ENCODE measurements at places on chromosomes 5 and 9.

DNA sequence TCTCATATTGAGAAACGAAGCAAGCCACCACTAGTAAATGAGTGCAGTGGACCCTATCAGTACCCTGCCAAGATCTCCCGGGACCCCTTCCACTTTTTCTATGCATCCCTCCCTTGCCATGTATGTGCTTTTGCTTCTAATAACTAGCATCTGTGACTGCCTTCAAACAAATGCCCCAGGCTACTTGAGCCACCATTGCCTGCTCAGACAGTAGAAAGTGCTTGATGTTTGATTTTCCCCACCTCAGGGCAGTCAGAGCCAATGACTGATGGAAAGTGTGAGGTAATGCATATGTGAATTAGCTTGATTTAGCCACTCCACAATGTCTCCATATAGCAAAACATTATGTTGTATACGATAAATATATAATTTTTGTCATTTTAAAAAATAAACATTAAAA, 797.3 kb upstream of the ACO1 start:
- no peak for DNase-seq

- no peak for DNase-seq
Measured at GRCh38 chr9:83034026-83034425, 28.9 kb downstream of the RASEF start.

- DNase-seq, result no peak
Measured at GRCh38 chr9:122354536-122355199, 16.2 kb upstream of the PTGS1 start.

DNA sequence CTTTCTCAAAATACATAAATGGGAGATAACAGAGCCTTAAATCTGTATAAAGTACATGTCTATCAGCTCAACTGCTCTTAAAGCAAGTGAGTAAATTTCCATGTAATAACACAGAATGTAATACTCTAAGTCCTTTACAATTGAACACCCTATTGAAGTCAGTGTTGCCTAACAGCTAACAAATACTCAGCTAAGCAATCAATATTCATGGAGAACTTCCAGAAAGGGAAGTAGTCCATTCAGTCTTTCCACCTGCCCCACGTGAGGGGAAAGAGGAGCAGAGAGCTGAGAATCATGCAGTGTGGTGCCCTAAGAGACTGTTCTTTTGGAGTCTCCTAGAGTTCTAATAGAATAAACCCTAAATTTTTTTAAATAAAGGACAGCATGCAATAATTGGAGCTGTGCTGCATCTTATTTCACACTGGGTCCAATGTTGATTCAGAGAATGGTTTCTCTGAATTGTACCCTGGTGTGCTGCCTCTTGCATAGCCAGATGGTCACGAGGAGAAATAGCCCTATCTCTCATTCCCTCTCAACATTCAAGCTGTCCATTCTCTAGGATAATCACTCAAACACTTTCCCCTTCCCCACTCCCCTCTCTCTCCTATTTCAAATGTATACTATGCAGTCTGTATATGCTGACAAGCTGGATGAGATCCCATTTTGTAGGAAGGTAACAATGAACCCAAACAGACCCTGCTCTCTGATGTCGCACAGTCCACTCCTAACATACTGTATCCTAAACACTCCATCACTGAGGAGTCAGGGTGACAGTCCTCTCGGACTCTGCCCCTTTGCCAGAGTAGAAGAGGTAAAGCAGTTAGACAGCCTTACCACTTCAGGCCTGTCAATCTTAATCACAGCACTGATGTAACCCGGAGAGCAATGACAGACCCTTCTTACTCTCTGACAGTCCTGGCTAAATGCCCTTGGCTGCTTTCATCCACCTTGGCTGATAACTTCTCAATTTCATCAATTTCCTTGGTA, 134.8 kb downstream of the EPB41L4A start:
- no peak for DNase-seq

GRCh38 chr5:56286015-56286884, 53.1 kb upstream of the ANKRD55 start:
- no peak for DNase-seq

DNA sequence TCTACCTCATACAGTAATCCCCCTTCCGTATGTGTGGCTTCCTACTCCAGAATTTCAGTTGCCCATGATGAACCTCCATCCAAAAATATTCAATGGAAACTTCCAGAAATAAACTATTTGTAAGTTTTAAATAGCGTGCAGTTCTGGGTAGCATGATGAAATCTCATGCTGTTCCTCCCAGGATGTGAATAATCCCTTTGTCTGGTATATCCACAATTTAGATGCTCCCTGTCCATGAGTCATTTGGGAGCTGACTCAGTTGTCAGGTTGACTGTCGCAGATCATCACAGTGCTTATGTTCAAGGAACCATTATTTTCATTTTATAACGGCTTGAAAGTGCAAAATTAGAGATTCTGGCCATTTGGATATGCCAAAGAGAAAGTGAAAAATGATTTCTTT, 290.1 kb upstream of the CDH9 start:
- no peak for DNase-seq

DNA sequence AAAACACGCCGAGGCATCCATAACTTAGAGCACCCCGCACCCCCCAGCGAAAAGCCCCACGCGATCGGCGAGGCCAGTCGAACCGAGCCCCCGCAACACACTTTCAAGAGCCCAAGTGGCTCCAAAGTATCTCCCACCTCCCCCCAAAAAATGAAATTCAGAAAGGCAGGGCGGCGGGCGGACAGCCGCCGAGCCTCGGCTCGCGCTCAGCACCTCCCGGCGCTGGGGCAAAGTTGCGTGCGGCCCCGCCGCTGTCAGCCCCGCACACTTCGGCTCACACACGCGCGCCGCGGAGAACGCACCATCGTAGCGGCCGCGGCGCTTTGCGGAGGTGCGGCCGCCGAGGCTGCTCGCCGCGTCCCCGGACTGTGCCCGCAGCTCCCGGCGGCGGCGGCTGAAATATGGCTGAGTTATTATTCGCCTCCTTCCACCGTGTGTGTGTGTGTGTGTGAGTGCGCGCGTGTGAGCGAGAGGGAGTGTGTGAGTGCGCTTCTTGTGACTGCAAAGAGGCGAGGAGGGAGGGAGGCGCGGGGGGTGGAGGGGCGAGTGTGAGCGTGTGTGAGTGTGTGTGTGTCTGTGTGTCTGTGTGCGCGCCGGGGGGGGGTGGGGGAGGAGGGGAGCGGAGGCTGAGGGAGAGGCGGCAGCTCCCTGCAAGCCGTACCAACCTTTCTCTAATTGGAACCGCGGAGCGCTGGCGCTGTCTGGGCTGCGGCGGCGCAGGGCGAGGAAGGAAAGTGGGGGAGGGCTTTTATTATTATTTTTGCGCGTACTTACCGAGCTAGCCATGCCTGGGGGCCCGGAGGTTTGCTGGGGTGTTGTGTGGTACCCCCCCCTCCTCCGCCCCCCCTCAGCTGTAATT, 599 bp downstream of the MLLT3 start:
- DNase-seq, result no peak

DNA sequence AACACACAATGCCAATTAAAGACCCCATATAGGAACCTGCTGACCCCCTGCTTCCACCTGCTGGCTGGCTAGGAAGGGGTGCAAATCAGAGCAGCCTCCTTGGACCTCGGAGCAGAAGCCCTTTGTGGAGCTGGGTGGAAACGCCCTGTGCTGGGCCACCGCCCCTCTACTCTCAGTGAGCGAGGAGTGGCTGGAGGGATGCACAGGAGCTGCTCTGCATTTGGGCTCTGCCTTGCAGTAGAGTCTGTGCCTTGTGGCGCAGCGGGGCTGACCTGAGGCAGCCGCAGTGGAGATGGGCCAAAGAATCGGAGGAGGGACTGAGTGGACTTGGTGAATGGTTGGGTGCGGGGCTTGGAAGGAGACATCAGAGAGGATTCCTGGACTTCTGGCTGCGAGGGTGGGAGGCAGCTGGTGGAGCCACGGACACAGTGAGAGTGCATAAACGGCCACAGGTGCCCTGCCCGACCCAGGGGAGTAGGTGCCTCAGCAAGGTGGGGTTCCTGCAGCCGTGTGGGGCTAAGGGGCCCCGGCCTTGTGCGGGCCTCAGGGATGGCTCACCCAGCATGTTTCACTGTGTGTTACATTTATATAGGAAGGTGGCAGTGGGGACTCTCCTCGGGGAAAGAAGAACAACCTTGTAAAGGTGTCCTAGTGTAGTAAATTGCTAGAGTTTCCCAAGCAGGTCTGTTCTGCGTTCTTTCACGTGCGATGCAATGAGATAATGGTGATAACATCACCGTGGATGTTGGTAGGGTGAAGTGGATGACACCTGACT, 14.1 kb upstream of the IRX4 start:
- DNase-seq, result no peak

GRCh38 chr9:1876891-1877496, 138.2 kb upstream of the SMARCA2 start:
- DNase-seq, result no peak

DNA sequence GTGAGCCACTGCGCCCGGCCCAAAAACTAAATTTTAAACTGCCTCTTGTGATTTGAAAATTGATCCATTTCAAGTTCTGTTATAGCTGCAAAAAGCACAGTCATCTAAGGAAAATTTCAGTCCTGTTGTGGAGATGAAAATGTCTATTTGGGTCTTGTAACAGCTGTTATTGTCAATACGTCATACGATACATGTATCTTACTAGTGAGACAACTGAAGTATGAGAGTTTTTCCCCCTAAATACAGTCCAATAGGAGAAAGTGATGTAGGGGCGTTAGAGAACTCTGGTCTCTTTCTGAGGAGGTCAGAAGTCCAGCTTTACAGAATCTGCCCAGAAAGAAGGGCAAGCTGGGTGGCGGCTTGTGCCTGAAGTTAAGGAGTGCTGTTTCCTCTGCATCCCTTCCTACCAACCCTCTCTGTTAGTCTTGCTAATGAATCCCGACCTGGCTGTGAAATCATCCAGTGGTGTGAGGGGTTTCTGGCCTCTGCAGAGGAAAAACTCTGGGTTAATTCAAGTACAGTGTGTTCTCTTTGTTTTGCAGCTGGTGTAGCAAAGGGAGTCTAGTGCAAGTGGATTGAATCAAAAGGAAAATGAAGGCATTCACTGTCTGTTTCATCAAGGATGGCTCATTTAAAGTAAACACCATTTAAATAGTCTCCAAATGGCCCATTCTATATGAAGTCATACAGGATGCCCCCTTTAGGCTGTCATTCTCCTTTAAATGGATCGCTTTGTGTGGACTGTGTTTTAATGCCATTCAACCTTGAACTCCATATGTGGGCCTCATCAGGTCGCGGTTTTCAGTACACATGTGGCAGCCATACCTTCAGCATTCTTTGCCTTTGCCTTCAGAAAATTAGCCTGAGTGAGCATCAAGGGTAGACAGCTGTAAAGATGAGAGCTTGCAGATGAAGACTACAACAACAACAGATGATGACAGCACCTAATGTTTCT, 59.0 kb downstream of the AOPEP start:
- no peak for DNase-seq

- no peak for DNase-seq
Measured at GRCh38 chr9:82135106-82135505, 146.5 kb downstream of the SPATA31D1 start.

- DNase-seq, result no peak
Measured at GRCh38 chr9:137319739-137320551, 17.9 kb upstream of the NRARP start.

DNA sequence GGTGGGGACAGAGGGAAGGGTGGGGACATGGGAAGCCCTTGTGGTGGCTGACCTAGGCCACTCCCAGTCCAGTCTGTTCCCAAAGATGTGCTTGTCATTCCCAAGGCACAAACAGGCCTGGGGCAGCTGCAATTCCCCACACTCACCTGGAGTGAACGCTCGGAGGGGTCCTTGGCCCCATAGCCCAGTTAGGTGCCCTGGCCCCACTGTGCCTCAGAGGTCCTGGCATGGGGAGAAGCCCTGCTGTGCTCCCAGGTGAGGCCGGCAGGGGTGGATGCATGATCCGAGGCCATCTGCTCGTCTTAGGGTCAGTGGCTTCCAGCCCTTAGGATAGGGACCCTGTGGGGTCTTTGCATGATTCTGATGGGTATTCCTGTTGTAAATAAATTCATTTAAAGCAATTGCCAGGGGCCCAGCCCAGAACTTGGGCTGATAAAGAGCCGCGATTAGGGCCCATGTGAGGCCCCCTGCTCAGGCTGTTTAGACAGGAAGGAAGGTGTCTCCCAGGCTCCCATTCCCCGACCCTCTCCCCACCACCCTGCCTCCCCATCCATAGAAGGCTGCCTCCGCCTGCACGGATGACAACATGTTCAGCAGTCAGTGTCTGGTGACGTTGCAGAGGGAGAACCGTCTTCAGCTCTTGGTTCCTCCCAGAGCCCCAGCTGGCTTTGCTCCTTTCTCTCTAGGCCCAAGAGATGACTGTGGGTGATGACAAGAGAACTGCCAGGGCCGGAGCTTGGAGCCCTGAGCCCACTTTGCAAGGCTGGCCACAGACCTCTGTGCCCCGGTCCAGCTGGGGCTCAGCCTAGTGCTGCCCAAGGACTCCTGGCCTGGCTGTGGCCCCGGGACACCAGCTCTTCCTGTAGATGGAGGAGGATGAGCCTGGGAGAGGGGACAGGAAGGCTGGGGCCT, 28.4 kb upstream of the IRX4 start:
- DNase-seq, result no peak
